ENCODE measurements at places on chromosomes 12 and 14.
A peak's percentile ranks its signal among the peaks of the same experiment; 100 is the strongest.

- DNase-seq = no peak
These were observed 974.3 kb downstream of the VRK1 start for GRCh38 chr14:97771340-97772045.

- no peak for DNase-seq
These were observed 44.8 kb upstream of the ERGIC2 start for GRCh38 chr12:29425722-29426121.

DNA sequence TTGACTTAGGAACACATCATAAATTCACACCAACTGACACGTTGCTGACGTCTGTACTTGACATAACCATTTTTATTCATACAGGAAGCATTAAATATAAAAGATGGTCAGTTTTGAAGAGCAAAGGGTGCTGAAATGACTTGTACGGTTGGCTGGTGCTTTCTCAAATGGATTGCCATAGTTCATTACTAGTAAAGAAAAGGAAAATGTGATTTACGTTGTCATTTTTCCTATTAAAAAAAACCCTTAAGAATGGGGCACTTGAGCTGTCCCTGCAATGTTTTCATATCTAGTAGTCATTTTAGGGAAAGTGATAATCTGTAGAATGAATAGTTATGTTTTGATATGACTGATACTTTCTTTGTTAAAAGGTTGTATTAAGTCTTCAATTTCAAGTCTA, 22.5 kb upstream of the MANSC4 start:
- DNase-seq = no peak

DNA sequence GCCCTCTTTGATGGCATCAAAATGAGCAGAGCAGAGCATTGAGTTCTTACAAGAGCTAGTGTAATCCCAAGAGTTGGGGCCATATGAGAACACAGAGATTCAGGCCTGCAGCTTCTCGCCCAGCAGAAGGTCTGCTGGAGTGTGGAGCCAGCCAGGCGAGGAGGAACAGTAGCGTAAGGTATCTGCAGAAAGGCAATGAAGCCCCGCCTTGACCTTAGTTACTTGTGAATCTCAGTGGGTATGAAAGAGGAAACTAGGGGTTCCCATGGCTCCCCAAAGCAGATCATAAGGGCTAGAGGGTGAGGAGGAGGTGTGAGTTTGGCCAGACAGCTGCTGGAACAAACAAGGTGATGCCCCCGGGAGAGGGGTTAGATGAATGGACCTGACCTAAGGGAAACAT, 49.4 kb downstream of the SLC8A3 start:
- no peak for DNase-seq

DNA sequence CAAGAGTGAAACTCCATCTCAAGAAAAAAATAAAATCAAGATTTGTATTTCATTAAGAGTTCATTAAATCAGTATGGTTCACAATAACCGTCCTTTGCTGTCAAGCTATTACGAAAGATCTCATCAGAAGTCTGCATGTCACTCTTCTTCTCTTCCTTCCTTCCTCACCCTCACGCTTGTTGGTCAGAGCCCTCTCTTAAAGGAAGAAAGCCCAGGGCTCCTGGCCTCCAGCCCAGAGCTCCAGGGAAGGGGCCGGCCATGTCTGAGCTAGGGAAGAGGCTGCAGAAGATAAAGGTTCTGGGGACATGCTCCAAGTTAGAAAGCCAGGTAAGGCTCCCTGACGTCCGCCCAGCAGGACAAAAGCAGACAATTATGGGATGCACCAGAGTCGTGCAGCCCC, 43.1 kb upstream of the DLK1 start:
- no peak for DNase-seq

GRCh38 chr14:22976620-22977433, 5.5 kb downstream of the AJUBA start:
- no peak for DNase-seq

GRCh38 chr12:100311317-100311716, 44.3 kb downstream of the SCYL2 start:
- no peak for DNase-seq

- no peak for DNase-seq
These were observed 125.3 kb downstream of the DAD1 start for GRCh38 chr14:22463763-22464173.

GRCh38 chr14:105022276-105022670, 1.4 kb upstream of the CDCA4 start:
- no peak for DNase-seq

DNA sequence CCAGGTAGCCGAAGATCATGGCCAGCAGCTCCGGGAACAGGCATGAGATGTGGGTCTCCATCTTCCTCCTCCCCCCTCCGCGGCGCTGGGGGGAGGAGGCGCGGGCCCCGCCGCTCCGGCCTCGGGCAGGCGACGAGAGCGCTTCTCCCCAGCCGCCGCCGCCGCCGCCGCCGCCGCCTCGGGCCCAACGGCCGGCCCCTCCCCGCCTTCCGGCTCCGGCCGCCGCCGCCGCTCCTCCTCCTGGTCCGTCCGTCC, 448 bp downstream of the FBXL14 start:
- peak; percentile 56 for DNase-seq

DNA sequence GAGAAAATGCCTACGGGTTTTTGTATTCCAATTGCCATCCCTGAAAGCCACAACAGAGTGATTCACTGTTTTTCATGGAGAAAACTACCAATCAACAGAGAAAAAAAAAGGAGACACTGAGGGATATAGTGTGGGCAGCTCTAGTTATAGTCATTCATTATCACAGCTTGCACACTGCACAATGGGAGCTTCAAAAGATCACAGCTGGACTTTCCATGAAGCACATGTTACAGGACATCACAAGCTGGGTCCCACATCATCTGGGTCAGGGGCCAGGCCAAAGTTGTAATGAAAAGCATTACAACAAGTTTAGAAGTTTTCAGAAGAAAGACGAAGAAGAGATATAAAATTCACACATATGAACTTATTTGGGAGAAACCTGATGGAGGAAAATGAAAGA, 41.5 kb downstream of the RERG start:
- no peak for DNase-seq

- DNase-seq = no peak
These were observed 253.4 kb upstream of the LRIG3 start for GRCh38 chr12:59173695-59174094.

DNA sequence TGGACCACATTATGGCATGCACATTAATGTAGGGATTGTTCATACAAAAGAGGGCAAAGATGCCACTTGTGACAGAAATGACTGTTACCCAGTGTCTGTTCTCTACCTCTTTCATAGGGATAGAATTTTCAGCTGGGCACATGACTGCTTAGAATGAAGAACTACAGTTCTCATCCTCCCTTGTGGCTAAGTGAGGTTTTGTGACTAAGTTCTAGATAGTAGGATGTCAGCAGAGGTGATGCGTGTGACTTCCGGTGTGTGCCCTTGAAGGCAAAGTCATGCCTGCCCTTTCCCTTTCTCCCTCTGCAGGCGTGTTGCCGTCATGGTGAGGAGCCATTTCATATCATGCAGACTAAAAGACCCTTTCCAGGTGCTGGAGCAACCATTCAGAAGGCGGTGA, 99.3 kb downstream of the CACNA1C start:
- no peak for DNase-seq

- DNase-seq = no peak
These were observed 41.7 kb downstream of the MIS18BP1 start for GRCh38 chr14:45211295-45211694.

DNA sequence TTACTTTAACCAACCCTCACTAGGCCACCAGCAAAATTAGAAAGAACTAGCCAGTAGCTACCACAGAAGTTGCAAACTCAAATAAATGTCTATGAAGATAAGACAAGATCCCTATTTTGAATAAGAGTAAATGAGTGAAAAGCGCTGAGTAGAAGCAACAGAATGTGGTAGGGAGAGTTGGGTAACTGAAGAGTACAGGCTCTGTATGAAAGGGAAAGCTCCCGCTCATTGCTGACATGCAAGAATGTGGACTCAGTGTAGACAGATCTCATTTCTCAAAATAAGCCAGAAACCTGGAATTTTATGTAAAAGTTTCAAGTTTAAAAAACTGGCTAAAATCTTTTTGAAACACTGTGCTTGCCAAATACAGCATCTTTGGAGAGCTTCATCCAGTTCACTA, 63.9 kb downstream of the NAV3 start:
- DNase-seq = no peak

- no peak for DNase-seq
These were observed 15.9 kb downstream of the DEGS2 start for GRCh38 chr14:100143523-100143922.

DNA sequence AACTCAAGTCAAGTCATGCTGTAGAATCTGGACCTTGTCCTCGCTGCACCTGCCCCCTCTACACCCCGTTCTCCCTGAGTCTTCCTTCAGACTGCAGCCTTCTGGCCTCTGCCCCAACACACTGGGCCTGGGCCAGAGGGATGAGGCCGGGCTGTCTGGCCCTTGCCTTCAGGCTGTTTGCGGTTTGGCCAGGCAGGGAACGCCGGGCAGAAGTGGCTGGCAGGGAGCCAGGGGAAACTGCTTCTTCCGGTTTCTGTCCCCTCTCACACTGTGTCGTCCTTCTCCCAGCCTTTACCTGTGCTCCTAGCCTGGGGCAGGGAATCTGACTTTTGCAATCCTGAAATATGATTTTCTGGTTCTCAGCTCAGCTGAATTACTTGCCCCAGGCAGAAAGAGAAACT, 13.5 kb downstream of the DGLUCY start:
- DNase-seq = no peak

- DNase-seq = no peak
These were observed 64.8 kb upstream of the BDKRB2 start for GRCh38 chr14:96139879-96140278.

DNA sequence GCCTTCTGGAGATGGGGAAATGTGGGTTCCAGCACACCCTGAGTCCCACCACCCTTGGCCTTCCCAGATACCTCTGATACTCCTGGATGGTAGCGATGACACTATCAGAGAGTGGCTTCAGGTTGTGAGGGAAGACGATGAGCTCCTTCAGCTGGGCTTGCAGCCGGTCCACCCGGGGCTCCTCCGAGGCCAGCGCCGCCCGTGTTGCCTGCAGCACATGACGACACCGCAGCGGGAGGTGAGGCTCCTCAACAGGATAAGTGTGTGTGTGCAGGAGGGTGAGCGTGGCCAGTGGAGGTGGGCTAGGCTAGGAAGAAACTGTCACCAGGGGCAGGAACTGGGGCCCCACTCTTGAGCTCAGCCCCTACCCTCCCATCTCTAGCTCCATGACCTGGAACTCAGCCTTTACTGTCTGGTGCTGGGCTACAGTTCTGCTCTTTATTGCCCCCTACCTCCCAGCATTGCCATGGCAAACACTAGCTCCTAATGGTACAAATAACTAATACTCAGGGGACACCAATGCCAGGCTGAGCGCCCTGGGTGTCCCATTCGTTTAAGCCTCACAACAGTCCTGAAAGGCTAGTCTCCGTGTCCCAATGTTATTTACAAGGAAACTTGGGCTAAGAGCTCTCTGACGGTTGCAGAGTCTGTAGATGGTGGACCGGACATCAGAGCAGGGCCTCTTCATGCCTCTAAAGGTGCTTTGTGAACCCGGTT, 64.1 kb downstream of the SYNE3 start:
- no peak for DNase-seq

DNA sequence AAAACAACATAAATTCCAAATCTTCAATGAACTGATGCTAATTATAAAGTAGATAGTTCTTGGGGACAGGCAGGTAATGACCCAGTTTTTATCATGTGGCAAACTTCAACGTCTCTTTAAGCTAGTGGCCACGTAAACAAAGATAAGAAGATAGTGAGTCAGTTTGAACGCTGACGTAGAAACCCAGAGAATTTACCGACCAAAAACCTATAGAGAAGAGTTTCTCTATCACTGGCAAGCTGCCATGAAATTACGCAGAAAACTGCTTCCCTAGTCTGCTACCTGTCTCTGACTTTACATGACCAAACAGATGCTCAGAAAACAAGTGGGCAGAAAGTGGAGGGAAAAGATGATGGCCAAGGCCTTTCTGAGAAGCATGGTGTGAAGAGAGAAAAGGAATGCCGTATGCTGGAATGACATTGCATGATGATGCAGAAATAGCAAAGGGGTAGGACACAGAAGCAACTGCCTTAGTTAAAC, 136.3 kb downstream of the ITPR2 start:
- DNase-seq = no peak

GRCh38 chr12:96093543-96094196, 58.3 kb upstream of the LTA4H start:
- DNase-seq = no peak

GRCh38 chr12:66776974-66777373, 98.1 kb upstream of the GRIP1 start:
- no peak for DNase-seq

- no peak for DNase-seq
These were observed 22.7 kb upstream of the KRT78 start for GRCh38 chr12:52871291-52872039.

- no peak for DNase-seq
These were observed 5.0 kb upstream of the NUBPL start for GRCh38 chr14:31556191-31556590.

GRCh38 chr12:18079541-18080246, 10.3 kb downstream of the RERGL start:
- no peak for DNase-seq

- no peak for DNase-seq
These were observed 3.2 kb upstream of the TESPA1 start for GRCh38 chr12:54987611-54988231.

DNA sequence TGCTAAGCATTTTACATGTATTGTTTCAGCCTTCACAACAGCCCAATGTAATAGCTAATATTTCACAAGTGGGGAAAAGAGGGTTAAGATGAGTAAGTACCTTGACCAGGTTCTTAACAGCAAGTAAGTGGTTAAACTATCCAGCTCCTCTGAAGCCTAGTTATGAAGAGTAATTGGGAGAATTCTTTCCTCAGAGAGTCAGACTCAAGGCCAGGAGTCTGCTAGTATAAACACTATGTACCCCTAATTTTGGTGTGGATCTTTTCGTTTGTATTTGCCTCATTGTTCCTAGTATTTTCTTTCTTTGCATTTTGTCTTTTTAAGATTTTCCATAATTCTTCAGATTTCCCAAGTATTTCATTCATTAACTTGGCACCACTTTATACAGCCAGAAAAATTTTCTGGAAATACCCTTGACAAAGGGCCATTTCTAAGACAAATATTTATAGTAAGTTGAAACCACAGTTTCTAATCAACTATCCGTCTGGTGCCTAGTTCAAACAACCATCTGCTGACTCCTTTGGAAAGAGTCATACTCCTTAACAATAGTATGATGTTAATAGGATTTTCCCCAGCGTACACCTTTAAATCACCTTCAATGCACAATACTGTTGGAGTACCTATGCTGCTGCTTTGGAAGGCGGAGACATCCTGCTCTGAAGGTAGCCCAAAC, 81.2 kb downstream of the SCAF11 start:
- peak; percentile 86 for DNase-seq
